ENCODE measurements at places on chromosomes 4 and X.

GRCh38 chr4:125985856-125986255, 671.1 kb downstream of the FAT4 start:
- no peak for DNase-seq

DNA sequence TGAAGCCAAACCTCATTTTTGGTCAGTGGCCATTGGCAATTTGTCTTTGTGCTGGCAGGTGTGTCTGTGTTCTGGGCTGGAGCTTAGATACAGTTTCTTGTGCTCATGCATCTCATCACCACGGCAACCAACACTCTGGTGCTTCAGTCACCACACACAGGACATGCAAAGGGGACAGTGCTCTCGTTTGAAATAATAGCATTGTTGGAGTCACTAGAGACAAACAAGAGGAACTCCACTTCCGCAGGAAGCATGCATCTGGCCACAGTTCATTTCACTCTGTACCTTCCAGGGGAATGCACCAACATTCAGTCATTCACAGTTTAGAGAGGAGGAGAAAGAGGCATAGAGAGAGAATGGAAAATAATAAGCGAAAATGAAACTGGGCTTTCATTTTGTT, 267.4 kb downstream of the ANK2 start:
- DNase-seq = no peak

DNA sequence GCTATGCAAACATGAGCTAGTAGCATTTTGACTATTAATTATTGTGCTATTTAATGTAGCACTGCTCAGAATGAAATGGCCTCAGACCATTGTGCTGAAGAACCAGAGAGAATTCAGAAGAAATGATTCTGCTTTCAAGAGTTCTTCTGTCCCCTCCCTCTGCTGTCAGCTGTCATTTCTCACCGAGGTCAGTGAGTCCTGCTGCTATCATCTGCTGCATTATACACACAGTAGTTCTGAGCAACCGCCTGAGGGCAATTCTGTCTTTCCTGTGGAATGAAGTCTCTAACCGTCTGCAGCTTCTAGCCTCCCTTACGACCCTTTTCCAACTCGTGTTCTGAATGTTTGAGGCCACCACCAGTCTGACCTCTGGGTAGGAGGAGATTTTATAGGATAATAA, 249.4 kb downstream of the HNRNPD start:
- DNase-seq = no peak

- peak; percentile 44 for DNase-seq
These were observed 1.7 kb downstream of the PHF8 start for GRCh38 chrX:54042609-54043021.

- DNase-seq = no peak
These were observed 127.9 kb downstream of the IL13RA2 start for GRCh38 chrX:114889481-114889880.

GRCh38 chr4:72966652-72967051, 102.9 kb downstream of the COX18 start:
- no peak for DNase-seq

DNA sequence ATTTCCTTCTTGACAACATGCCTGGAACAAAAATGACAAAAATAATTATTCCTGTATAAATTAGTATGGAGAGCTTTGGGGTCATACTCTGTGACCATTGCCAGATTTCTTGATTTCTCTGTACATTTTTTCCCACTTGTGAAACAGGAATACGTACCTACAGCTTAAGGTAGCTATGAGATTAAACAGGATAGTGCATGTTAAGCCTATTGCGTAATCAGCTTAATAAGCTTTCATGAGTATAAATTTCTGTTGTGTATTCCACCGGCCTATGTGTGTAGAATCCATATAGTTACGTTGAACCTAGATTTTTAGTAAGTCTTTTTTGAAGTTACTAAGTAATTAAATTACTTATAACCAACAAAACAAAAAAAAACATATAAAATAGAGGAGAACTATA, 334.9 kb downstream of the DCTD start:
- no peak for DNase-seq

DNA sequence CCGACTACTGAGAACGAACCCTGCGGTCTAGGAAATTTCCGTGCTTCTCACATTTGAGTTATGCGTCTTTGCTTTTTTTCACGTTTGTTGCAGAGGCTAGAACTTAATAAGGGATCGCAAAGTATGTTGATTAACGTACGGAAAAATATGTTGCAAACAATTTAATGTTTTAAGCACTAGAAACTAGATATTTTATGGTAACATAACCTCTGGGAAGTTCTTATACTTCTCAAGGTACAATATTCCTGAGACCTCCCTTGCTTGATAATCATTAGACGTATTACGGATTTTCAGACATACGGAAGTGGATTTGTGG, 639 bp upstream of the PRDM5 start:
- DNase-seq = no peak

GRCh38 chr4:74037076-74037955, 1.2 kb downstream of the CXCL3 start:
- DNase-seq = no peak

DNA sequence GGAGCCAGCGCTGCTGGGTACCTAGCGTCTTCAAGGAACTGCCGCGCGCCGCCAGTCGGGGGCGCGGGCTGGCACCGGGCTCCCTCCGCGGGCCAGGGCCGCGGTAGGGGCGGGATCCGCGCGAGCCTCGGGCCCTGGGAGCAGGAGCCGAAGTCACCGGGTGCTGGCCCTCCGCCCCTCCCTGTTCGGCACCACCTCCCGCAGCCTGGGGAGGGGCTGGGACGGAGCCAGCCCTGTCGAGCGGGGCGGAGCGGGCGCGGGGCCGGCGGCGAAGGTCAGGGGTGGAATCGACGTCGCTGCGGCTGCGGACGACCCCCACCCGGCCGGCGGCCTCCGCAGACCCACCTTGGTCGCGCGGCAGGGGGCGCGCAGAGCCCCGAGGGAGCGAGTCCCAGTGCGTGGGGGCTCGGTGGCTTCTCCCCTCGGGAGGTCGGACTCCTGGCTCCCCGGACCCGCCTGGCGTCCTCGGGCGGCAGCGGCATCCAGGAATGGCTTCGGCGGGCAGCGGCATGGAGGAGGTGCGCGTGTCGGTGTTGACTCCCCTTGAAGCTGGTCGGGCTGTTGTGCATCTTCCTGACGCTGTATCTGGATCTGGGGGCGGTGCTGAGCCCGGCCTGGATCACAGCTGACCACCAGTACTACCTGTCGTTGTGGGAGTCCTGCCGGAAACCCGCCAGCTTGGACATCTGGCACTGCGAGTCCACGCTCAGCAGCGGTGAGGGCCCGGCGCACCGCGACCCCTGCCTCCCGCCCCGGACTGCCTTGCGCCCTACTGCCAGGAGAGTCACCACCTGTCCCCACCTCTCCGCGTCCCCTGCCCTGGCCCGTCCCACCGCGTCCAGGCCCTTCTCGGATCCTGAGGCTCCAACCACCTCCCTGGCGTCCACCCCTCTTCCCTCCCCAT, 50.5 kb upstream of the FAM47C start:
- no peak for DNase-seq

GRCh38 chr4:100907465-100908454, 389.9 kb upstream of the EMCN start:
- no peak for DNase-seq
